Fibroblast of upper back skin (primary cell): ENCODE measurements at places on chromosomes 16 and 17.

DNA sequence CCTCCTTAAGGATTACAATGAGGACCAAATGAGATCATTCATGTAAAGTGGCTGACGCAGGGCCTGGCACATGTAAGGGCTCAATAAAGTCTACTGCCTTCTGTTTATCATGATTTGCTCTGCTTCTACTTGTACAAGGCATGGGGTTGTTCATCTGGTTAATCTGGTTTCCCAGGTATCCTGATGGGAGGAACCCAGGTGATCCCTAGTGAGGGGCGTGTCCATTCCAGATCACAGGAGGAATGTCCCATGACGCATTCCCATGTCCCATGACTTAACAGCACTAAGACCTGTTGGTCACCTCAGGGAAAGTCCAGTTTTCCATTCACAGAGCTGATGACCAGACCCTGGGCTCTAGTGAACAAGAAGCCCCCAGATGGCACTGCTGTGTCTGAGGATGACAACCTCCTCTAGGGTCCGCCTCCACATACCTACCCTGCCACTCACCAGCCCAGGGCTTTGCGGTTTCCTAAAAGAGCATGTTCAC, 11.5 kb upstream of the TPPP3 start:
- DNase-seq = no peak

DNA sequence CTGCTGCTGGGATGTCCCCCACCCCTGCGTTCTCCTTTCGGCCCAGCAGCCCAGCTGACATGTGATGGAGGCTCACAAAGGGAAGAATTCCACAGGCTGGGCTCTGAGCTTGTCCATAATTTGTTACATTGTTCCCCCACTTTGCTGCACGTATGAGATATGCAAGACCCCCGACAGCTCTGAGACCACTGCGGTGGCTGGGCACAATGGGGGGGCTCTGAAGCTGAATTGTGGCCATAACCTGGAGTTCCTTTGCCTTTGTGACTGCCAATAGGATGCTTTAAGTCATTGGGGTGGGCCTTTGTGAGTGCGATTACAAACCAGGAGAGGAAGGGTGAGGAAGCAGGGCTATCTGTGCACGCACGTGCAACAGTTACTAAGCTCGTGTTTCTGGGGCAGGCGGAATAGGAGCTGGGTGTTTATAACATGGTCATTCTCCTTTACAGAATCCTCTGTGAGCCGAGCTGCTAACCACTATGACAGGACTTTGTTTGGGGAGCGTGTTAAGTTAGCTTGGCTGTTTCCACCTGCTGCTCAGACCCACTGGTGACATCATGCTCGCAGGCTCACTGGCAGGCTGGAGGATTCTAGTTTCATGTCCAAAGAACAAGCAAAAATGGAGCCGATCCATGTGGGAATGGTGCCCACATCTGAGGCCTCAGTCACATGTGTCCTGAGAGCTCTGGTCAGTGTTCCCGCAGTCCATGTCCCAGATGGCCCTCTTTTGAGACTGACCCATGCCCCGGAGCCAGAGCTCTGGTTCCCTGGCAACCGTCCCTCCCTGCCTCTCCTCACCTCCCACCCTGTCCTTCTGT, 208.3 kb upstream of the SALL1 start:
- DNase-seq = no peak

DNA sequence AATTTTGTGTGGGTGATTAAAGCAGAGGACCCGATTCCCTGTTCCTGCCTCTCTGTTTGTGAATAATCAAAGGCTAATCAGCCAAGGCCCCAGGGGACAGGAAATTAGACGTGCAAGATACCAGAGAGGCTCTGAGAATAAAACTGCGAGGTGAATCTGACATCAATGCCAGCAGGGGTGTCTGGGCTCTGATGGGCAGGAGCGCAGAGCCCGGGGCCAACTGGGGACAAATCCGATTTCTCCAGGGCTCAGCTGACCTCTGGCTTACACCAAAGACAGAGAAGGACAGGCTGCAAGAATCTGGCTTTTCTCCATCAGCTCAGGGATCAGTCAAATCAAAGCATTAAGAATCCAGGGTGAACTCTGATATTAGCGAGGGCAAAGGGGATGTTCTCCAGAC, 174.3 kb downstream of the XYLT1 start:
- no peak for DNase-seq

GRCh38 chr16:58937661-58938060, 203.5 kb upstream of the GOT2 start:
- no peak for DNase-seq

GRCh38 chr17:29112771-29113295, 67.4 kb downstream of the MYO18A start:
- DNase-seq = peak; percentile 25

DNA sequence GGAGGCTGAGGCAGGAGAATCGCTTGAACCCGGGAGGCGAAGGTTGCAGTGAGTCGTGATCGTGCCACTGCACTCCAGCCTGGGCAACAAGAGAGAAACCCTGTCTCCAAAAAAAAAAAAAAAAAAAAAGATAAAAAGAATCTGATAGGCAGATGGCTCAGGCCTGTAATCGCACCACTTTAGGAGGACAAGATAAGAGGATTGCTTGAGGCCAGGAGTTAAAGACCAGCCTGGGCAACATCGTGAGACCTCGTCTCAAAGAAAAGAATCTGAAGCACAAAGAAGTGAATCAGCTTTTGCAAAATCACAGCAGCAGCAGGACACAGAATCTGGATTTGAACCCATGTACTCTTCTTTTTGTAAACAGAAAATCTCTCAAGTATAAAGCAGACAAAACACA, 7.6 kb downstream of the NOB1 start:
- no peak for DNase-seq

GRCh38 chr17:78705071-78705470, 77.0 kb downstream of the CYTH1 start:
- no peak for DNase-seq

DNA sequence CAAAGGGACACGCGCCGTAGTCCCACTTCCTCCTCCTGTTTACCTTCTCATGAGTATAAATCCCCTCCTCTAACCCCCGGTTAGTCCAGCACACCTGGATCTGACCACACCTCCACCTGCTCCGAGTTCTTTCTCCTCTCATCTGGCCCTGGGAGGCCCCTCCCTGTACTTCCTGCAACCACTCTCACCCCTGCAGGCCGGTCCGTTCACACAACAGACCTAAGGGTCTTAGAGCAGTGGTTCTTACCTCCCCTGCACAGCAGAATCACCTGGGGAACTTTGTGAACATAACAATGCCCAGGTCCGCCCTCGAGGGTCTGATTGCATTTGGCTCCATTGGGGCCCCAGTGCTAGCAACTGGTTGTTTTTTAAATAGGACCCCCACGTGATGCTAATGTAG, 24.8 kb downstream of the TMEM114 start:
- DNase-seq = no peak

DNA sequence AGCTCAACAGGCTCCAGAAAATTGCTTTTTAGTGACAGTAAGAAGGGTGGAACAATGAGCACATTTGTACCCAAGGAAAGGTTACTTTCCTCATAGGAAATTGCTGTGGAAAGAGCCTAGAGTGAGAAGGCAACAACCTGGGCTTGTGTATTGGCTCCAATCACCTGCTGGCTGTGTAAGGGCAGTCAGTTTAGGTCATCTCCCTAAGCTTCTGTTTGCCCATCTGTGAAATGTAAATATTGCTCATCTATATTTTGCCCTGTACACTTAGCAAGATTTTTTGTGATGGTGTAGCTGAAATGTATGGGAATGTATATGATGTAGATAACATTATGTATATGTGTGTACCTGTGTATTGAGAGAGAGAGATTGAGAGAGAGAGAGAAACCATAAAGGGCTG, 225.2 kb upstream of the MPHOSPH6 start:
- DNase-seq = no peak

- no peak for DNase-seq
Measured at GRCh38 chr16:67933805-67934204, 2.1 kb upstream of the CTRL start.

- DNase-seq = no peak
Measured at GRCh38 chr16:57314161-57314785, 29.8 kb upstream of the PLLP start.
